ENCODE measurements at places on chromosomes 1 and 21.

- peak; percentile 67 for DNase-seq
Measured at GRCh38 chr1:247111700-247112478, 7.7 kb upstream of the ZNF669 start.

- DNase-seq: no peak
Measured at GRCh38 chr1:110215621-110216515, 5.8 kb downstream of the KCNC4 start.

- DNase-seq: no peak
Measured at GRCh38 chr1:29496701-29497100, 260.4 kb downstream of the PTPRU start.

DNA sequence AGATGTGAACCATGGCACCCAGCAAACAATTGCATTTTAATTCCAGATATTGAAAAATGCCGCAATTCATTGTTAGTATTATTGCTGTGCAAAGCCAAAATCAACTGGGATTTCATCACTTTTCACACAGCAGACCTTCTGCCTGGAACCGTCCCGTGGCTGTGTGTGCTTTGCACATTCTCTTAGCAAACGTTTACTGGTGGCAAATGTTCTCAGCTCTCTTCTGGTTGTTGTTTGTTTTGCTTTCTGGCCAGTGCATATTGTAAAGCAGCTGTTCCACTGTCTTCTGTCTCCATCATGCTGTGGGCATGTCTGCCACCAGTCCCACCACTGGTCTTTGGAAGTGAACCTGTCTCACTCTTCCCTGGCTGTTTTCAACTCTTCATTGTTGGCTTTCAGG, 19.8 kb upstream of the TTLL10 start:
- DNase-seq: no peak

All from HTR-8/SVneo (cell line).